ENCODE measurements at places on chromosomes 3 and 15.

DNA sequence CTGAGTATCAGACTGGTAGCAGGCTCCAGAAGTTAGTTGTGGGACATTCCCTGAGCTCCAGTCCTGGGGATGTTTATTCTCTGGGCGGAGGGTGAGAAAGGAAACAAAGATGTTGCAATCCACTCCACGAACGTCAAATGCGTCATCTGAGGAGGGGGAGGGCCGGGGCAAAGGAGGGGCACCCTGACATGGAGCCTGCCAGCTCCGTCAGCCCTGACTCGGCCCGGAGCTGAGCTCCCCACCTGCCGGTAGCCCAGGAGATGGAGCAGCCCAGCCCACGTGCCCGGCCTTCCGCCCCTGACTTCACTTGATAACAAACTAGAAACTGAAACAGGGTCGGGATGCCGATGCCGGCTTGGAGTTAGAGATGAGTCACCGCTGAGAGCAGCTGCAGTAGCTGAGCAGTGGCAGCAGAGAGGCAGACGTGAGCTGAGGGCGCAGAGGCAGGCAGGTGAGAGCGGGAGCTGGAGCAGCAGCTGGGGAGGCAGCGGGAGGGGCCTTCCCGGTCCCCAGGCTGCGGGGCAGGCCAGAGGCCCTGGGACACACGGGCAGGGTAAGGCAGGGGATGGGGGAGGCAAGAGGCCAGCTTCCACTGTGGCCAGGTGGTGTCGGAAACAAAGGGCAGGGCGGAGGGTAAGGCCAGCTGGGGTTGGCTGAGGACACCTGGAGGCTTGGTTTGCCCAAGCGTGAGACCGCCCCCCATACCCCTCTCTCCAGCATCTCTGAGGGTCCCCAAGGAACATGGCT is at the start of gene ISG20:
Gene ISG20, plus strand, starts transcription at position 391 of the 747 bp plus-strand sequence. Its CDS starts 351 bp downstream, at position 742.
- peak; percentile 99 for DNase-seq

- peak; percentile 82 for DNase-seq
Measured at GRCh38 chr3:42120866-42121265, 29.7 kb downstream of the TRAK1 start.

- DNase-seq: peak; percentile 65
Measured at GRCh38 chr3:98359993-98360675, 6.5 kb downstream of the OR5K4 start.

DNA sequence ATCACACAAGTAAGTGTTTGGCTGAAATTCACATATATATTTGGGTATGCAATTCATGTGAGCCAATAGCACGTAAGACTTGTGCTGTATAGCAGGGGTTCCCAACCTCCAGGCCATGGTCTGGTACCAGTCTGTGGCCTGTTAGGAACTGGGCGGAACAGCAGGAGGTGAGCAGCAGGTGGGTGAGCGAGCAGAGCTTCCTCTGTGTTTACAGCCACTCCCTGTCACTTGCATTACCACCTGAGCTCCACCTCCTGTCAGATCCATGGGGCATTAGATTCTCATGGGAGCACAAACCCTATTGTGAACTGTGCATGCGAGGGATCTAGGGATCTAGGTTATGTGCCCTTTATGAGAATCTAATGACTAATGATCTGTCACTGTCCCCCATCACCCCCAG is 59.7 kb downstream of the MAP3K13 start:
- no peak for DNase-seq

- DNase-seq: peak; percentile 94
Measured at GRCh38 chr15:45454814-45455213, 67.7 kb downstream of the SLC30A4 start.

GRCh38 chr3:31370380-31370666 is 162.4 kb upstream of the STT3B start:
- DNase-seq: no peak

GRCh38 chr15:73052653-73053397 is 562 bp downstream of the NEO1 start:
- DNase-seq: peak; percentile 25

GRCh38 chr3:101732240-101732641 is 7.8 kb downstream of the CEP97 start:
- DNase-seq: no peak

GRCh38 chr3:31240874-31241273 is 291.9 kb upstream of the STT3B start:
- DNase-seq: no peak

GRCh38 chr3:62586356-62586755 is 213.0 kb upstream of the FEZF2 start:
- peak; percentile 43 for DNase-seq

DNA sequence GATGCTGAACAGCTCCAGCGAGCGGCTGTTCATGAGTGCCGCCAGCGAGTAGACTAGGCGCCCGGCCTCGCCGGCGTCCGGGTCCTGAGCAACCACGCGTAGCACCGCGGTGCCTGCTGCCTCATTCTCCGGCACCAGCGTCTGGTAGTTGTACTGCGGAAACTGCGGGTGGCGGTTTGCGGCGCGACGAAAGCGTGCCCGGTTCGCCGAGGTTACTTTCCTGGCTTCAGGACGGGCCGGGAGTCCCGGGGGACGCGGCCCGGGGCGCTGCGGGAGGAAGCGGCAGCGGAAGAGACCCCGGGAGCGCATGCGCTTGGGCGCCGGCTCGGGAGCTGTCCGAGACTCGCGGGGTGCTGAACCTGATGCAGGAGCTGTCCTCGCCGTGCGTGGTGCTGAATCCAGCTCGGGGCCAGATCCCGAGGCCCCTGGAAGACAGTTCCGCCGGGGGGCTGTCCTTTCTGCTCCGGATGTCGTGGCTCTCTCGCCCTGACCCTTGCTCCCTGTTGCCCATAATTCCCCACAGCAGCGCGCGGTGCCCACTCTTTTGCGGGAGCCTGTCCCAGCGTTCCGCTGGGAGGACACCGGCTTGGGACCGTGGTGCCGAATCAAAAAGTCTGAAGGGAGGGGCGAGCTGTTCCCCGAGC is 1.1 kb downstream of the CELSR3 start:
- peak; percentile 40 for DNase-seq

GRCh38 chr3:55751730-55752129 is 264.6 kb upstream of the WNT5A start:
- DNase-seq: no peak

- no peak for DNase-seq
Measured at GRCh38 chr15:64774037-64774628, 1.3 kb downstream of the RBPMS2 start.

DNA sequence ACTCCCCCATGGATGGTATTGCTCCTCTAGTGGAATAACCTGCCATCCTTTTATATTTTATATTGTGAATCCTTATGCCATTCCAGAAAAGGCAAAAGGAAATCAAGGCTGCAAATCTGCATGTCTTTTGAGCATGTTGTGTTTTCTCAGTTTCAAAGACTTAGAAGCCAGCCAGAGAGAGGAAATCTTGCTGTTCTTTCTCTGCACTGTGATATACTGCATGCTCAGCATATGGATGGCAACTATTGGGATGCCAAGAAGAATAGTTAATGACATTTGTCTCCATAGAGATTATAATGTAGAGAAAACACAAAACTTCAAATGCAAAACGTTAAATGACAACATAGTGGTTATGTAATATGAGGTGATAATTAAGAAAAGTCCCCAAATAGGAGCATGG is 106.0 kb upstream of the NUDT16 start:
- DNase-seq: no peak

GRCh38 chr3:45464336-45465170 is 76.2 kb downstream of the LARS2 start:
- DNase-seq: no peak

- no peak for DNase-seq
Measured at GRCh38 chr3:125078951-125079674, 23.3 kb upstream of the HEG1 start.

DNA sequence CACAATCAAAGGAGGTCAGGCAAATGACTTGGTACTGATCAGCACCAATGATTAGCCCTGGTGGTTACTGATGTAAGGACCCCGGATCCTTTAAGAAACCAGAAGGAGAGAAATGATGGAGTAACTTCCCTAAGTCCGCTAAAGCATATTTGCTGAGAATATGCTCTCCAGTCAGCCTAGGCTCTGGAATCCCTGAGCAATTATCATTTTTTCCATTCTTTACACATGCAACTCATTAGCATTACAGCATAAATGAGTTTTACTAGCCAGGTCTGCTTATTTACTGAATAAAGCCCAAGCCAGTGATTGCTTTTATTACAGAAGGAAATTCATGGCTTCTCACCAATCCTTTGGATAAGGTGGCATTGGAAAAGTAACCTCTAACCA is 139.2 kb upstream of the WNT5A start:
- no peak for DNase-seq

DNA sequence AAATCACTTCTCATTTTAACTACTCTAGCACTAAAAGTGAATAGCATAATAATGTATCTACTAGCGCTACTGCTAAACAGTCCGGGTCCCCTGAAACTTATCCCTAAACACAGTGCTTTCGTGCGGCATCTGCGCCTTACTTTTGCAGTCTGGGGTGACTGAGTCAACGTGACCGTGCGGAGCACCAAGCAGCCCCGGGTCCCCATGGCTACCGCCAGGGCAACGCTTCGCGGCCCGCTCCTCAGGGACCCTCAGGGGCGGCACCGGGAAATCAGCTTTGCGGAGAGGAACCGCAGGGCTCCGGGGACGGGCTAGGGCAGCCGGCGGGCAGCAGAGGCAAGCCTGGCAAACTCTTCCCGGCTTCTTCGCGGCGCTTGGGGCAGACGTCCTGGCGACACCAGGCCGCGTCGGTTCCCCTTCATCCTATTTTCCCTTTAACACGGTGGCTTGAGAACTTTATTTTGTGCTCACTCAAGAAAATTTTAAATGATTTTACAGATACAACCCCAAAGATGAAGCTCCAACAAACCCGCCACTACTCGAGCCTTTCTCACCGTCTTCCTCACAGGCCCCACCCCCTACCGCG is 757 bp upstream of the DIPK2A start:
- peak; percentile 37 for DNase-seq

DNA sequence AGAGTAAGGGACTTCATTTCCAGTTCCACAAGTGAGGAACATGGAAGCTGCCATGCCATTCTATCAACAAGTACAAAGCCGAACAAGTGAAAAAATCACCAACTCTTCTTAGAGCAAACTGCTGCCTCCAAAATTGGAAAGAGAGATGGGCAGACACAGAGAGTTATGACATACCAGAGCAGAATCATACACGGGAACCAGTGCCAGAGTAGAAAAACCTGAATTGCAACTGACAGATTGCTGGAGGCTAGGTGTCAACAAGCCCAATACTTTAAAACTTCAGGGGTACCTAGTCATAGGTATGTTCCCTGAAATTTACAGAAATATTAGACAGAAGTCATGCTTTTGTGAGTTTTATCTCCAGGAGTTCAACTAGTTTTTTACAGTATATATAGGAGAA is 62.0 kb downstream of the TTBK2 start:
- peak; percentile 75 for DNase-seq

GRCh38 chr3:29690686-29691353 is 409.9 kb downstream of the RBMS3 start:
- DNase-seq: no peak

DNA sequence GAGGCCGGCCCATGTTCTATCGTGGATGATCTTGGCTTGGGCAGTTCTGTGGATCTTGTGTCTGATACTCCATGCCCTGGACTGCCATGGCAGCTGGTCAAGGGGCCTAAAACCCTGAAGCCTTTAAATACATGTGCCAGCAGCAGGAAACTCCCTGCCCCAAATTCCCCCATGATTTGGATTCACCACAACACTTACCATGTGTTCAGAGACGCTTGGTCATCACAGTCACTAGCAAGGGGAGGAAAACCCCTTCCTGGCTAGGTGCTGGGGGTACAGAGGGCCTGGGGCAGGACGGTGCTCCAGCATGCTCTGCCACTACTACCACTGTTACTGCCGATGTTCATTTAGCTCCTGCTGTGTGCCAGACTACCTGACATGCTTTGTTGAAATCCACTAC is 94.4 kb downstream of the DNAJB8 start:
- no peak for DNase-seq

DNA sequence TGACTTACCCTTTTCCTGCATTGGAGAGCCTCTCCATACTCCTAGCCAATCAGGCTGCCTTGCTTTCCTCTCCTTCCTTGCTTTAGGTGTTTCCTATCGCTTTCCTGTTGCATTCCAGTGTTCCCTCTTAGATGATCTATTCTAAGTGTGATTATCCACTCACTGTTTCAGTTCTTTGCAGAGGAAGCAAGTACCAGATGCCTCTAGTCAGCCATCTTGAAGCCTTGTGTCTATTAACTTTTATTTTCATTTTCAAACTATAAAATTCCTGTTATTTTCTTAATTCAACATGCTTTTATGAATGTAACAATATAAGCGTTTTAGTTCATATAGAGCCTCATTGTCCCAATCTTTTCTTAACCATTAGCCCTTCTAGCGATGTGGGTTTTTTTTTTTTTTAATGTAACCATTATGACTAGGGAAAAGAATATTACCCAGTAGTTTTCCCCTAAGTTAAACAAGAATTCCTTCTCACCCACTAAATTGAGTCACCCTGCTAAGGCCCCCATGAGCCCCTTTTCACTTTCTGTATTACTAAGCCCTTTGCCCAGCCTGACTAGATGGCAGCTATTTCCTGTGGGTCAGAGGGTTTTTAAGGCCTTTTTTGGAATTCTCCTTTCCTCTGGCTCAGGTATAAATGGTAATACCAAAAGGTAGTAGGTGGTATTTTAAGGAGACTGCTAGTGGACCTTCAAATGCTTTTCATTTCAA is 229.4 kb upstream of the CTNNB1 start:
- DNase-seq: no peak

DNA sequence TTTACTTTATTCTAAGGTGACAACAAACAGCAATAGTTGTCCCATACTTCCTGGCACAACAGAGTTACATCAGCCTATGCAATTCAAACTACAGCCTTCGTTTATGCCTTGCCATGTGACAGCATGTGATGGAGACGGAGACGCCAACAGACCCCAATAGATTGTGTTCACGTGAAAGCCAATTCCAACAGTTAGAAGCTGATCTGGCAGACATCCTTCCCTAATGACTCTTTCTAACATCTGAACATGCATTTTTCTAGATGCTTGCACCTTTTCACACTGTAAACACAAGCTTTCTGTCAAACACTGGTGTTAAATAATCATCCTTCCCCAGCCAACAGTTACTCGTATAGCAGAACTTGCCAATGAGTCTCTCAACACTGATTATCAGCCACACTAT is 694.4 kb upstream of the ALCAM start:
- DNase-seq: no peak

GRCh38 chr15:58081456-58081855 is 15.9 kb upstream of the ALDH1A2 start:
- no peak for DNase-seq

- DNase-seq: no peak
Measured at GRCh38 chr3:23071758-23072157, 131.4 kb upstream of the UBE2E2 start.

DNA sequence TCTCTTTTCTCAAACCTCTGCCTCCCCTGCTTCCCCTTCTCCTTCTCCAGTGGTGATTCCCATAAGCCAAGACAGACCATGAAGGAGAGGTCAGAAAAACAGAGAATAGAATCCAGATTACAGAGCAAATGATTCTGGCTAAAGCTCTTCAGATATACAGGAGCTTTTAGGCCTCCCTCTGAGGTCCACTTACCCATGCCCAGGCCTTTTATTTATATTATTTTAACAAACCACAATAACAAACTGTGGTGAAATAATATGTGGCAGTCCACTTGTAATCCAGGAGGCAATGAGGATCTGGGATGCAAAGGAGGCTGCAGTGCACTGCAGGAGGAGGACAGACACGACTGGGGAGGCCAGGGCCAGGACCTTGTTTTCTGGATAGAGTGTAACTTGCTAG is 104.1 kb downstream of the STAC start:
- DNase-seq: no peak
